Posterior cingulate gyrus (tissue), 11 donors: ENCODE measurements at places on chromosomes 6 and 20.
A peak's percentile ranks its signal among the peaks of the same experiment; 100 is the strongest.

- DNase-seq: no peak
Measured at GRCh38 chr6:75023634-75024033, 182.2 kb downstream of the COL12A1 start.

DNA sequence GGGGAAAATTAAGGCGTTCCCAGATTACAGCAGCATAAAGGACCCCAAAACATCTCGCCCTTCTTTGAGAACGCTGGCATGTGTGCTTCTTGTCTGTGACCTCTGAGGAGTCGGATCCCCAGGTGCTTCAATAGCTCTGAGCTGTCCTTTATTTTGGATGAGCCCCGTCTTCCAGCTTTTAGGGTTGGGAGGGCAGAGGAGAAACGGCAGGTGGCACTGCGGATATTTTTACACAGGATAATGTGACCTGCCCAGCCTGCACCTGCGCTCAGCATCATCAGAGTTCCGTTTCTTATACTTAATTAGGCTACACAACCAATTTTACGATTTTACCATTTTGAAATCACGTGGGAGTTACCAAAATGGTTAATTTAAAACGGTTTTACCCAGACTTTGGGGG, 147.7 kb upstream of the RPS6KA2 start:
- DNase-seq: no peak

DNA sequence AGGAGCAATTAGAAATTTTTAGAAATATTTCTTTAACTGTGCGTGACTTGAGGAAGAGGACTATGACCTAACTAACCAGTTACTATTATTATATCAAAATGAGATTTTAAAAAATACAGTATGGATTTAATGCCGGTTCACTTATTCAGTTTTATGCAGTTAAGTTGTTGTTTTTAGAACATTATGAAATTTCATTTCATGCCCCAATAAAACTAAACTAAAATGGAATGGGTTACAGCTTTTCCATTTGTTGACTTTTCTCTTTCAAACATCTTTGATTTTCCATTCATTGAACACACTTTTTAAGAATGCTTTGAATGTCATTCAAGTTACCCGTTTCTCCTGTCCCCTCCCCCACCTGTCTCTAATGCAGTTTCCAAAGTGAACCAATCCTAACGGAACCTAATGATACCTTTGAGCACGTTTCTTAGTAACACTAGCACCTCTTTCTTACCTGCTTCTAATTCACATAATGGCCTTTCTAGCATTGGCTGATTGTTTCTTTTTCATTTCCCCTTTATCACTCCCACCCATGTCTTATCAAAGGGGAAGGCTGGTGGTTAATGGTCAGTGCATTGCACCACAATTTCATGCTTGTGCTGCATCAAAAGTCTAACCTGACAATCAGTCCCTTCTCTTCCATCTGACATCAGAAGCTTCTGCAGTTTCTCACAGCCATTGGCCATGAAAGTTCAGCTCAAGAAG, 262.2 kb upstream of the TAB2 start:
- DNase-seq: no peak

GRCh38 chr6:41732591-41733359, 2.6 kb downstream of the TFEB start:
- DNase-seq: no peak

DNA sequence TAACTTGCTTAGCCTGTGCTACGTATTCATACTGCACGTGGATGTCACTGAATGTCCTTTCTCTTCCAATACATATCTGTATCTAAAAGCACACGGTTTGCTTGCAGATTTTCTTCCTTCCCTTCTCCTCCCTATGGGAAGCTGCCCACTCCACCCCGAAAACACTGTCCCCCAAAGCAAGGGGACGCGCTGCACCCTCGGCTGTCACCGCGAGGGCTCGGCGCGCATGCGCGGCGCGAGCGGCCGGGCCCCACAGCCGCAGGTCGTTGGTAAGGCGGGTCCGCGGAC, 659 bp downstream of the TMX4 start:
- peak; percentile 79 for DNase-seq
